ENCODE measurements at places on chromosomes 11 and 22.

DNA sequence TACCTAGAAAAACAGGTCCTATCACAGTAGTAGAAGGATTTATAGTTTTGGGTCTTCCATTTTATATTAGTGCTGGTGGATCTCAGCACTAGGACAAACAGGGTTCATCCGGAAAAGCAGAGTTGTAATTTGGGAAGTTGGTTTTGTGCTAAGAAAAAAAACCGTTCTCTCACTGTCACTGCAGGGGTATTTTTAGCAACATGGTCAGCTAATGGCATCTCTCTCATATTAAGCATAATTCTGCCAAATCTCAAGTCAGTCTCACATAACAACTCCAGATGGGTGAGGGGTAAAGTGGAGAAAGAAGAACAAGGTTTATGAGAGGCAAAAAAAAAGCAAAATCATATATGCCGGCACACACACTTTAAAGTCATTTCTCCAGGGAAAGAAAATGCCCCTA lies 51.6 kb upstream of the GDPD4 start:
- DNase-seq, result no peak

DNA sequence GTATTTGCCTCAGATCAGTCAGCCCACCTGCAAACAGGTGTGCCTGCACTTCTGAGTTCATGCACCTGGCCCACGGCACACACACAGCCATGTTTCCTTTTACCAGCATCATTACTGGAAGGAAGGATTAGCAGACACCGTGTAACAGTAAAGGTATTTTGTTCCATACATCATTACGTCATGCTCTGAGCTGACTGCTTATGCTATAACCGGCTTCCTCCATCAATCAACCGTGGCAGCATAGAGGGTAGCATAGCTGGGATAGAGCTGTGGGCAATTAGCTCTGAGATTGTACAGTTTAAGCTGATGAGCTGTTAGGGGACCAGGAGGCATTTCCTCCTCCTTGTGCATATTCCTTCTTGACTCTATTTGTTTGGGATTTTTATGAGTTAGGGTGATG lies 102.4 kb downstream of the ME3 start:
- no peak for DNase-seq

GRCh38 chr22:39543095-39543494 lies 10.5 kb upstream of the RPS19BP1 start:
- no peak for DNase-seq

- no peak for DNase-seq
These were observed 4.1 kb downstream of the PANX2 start for GRCh38 chr22:50174382-50175190.

GRCh38 chr11:16859651-16860050 lies 121.2 kb downstream of the C11orf58 start:
- DNase-seq, result no peak

DNA sequence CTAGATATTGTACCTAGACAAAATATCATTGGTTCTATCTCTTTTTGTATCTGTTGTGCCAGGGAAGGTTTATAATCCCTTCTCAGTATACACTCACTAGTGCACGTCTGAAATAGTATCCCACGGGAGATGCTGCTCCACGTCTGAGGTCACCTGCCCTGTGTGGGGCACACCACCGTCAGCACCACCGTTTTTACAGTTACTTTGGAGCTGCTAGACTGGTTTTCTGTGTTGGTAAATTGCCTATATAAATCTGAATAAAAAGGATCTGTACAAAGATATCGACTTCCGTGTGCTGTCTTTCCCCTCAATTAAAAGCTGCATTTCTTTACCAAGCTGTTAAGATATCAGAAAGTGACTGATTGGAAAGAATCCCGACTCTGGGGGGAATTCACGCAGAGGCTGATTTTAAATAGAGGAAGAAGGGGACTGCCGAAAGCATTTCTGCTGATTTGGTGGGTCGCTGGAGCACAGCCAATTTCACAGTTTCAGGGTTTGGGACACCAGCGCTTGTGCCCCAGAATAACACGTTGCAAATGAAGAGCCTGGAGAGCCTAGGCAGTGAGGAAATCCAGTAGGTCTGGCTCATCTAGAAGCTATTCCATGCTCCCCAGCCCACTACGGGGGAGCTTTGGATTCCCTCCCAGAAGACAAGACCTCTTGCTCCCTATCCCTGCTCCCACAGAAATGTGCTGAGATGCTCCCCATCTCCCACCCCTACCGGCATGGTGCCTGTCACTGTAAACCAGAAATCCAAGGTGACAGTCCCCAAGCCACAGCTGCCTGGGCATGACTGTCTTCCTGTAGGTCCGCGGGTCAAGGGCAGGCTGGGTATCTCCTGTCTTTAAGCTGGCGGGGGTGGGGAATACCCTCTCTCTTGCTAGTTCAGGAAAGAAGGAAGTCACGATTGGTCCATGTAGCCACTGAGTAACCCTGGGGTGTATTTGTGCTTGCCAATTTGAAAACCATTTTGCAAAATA lies 12.7 kb upstream of the MYO18B start:
- DNase-seq, result no peak

GRCh38 chr11:110130642-110131238 lies 37.5 kb downstream of the ZC3H12C start:
- DNase-seq, result peak; percentile 91

DNA sequence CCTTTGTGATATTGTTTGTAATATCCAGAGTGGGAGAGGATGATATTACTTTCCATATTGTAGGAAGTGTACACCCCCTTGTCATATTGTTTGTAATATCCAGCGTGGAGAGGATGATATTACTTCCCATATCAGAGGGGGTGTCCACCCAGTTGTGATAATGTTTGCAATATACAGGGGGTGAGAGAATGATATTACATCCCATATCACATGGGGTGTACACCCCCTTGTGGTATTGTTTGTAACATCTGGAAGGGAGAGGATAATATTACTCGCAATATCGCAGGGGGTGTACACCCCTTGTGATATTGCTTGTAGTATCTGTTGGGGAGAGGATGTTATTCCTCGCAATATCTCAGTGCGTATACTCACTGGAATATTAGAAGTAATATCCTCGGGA lies 61.5 kb downstream of the PRSS23 start:
- DNase-seq, result no peak

GRCh38 chr11:46616551-46617133 lies 385 bp downstream of the HARBI1 start:
- peak; percentile 0 for DNase-seq

GRCh38 chr22:31223786-31224191 lies 11.7 kb downstream of the LIMK2 start:
- no peak for DNase-seq

DNA sequence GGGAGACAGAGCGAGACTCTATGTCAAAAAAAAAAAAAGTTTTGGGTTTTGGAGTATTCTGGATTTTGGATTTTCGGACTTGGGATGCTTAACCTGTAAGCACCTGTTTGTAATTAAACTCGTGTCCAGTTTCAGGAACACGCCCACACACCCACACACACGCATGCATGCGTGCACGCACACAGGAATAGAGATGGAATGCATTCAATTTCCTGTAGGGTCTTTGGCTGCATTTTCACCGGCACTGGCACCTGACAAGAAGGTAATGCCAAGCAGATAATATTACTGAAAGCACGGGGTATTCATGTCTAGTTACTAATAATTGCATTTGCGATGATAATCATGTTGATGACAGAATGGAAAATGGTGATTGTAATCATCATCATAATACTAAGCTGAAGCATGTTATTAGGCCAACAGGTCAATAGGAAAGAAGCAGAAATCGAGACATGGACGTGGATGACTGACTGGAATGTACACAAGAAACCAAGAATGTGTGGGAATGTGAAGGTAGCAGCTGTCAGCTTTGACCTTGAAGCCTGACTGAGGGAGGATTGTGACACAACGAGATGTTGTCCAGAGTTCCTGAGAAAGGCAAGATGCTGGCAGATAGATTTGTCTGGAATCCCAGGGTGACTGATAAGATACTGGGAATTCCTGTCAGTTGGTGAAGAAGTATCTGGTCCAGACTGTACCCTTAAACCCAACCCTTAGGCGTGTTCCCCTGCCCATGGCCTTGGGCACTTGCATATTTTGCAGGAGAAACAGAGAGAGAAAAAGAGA lies 108.6 kb downstream of the SYN3 start:
- DNase-seq, result no peak

- DNase-seq, result no peak
These were observed 10.9 kb downstream of the RELA start for GRCh38 chr11:65651589-65652510.

- peak; percentile 3 for DNase-seq
These were observed 44.6 kb upstream of the ZBED5 start for GRCh38 chr11:10902301-10903063.

DNA sequence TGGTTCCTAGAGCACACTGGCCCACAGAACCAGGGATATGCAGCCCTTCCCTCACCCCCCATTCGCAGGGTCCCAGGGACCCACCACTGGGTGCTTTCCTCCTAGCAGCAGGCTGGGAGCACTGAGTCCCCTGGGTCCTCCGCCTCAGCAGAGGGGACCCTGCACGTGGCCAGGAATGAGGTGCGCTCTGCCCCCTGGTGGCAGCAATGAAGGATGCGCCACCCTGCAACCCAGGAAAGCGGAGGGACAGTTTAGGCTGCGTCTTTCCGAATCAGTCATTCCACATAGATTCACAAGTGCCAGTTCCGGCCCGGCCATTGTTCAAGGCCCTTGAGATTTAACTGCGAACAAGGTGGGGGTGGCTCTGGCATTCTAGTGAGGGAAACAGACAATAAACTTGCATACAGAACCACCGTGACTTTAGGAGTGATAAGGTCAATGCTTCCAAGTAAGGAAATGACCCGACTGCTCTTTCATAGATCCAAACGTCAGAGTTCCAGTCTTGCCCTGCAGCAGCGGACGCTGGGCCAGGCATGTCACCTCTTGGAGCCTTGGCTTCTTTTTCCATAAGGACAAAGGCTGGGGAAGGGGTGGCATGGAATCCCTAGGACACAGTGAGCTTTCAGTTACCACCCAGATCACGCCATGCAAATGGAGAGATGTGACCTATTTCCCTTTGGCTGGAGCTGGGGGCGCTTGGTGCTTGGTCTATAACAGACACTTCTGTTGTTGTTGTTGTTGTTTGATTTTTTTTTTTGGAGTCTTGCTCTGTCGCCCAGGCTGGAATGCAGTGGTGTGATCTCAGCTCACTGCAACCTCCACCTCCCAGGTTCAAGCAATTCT lies 7.7 kb downstream of the RIN1 start:
- peak; percentile 79 for DNase-seq

- DNase-seq, result no peak
These were observed 75.5 kb upstream of the CLDN5 start for GRCh38 chr22:19599626-19600243.

DNA sequence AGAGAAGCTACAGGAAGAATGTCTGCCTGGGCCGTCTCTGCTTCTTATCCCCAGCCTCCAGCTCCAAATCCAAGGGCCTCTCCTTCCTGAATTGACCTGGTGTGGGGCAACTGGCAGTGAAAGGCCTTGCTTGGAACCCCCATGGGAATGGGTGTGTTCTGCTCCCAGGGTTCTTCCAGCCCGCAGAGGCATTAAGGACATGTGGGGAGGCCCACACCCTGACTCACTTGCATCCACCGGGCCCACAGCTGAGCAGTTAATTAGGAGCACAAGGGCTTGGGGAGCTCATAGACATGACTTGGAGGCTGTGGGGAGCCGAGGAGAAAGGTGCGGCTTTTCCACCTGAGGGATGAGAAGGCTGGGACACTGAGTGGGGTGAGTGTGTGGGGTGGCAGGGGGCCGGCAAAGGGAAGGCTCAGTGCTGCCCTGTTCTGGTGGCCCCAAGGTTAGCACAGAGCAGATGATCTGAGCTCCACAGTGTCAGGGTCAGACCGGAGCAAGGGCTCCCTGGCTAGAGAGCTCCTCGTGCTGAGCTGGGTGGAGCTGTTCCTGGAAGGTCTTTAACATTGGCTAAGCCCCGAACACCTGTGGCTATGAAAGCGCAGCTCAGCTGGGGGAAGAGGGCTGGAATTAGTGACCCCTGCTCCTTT lies 64.5 kb upstream of the NECTIN1 start:
- DNase-seq, result no peak

GRCh38 chr11:8683115-8683807 lies 669 bp downstream of the RPL27A start:
- DNase-seq, result no peak

GRCh38 chr11:65108469-65109123 lies 3.1 kb upstream of the TM7SF2 start:
- DNase-seq, result no peak

DNA sequence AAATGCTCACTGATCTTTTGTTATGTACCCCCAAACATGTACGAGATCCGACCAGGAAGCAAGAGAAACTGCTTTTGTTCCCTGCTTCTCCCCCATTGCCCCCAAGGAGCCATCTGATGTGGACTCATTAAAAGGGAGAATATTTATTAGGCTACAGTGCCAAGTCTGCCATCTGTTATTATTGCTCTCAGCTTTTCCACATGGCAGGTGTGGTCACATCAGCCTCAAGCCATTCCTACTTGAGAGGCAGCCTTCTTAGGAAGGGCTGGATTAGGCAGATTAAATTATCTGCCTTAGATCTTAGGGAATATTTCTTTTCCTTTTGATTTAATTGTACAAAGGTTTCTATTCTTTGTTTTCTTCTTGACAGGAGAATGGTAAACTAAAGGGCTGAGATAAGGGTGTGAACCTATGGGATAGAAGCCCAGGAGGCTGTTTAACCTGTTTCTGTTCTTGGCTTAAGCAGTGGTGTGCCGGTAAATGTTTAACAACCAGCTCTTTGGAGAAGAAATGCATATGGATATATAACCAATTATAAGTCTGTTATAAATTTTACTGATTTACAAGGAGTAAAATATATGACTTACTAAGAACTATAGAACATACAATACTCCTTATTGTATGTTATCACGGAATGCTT lies 88.8 kb downstream of the PDHX start:
- no peak for DNase-seq

DNA sequence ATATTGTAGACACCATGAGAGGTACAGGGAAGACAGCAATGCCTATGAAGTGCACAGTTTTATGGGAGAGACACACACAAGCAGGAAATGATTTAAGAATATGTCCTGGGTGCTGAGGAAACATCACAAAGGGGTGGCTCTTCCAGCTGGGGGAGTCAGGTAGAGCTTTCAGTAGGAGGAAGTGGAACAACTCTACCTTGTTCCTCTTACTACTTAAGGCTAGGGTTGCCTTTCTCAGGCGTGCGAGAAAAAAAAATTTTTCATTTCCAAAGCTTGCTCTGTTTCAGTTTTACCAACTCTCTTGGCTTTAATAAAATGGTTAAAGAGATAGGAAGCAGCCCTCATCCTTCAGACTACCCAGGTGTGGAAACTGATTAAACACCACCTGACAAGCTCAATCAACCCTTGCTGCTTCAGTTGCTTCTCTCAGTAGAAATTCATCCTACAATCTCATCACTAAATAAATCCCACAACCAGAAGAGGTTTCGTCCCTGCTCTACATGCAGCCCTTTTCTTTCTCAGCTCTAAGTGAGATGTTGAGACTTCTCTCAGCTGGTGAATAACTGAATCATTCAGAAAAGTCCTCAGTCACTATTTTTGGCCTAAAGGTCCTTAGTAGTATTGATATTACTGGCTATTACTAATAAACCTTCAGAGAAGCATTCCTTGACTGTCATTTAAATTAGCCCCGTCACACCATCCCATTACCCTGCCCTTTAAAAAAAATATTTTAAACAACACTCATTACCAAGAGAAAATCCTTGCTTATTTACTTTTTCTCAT lies 5.9 kb downstream of the ABTB2 start:
- DNase-seq, result no peak

All from NCI-H510A treated with DMSO at 0.1 percent for 48 hours (cell line).